ENCODE measurements at places on chromosomes 2 and 18. TPM values are rescaled to one million over a fixed set of nuclear protein-coding genes. Genes with fewer than 3 reads are reported as not detected.
A peak's percentile ranks its signal among the peaks of the same experiment; 100 is the strongest.

GRCh38 chr2:216535454-216535995, 36.9 kb downstream of the RPL37A start:
- DNase-seq = no peak

DNA sequence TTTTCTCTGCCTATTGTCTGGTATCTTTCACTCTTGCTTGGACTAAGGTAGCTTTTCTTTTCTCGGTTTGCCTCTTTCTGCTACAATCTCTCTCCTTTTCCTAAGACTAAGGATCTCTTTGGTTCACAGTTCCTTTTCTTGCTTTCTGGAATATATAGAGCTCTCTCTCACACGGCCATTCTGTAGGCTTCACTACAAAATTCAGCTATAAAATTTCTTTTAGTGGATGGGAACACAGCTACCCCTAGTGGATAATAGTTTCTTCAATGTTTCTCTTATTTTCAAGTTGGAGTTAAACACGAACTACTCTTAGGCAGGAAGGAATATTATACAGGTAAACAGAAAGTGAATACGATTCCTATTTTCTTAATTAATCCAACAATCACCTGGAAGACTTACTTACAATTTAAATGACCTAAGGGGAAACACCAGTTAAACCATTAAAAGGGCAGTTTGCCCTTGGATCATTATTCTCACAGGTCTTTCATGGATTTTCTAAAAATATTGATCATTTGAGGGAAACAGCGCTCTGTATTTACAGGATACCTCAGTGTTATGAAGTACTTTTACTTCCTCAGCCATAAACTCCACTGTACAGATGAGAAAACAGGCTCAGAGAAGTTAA, 140.5 kb downstream of the LRP2 start:
- DNase-seq = no peak

- no peak for DNase-seq
Measured at GRCh38 chr2:241654551-241654950, 17.1 kb downstream of the ATG4B start.

DNA sequence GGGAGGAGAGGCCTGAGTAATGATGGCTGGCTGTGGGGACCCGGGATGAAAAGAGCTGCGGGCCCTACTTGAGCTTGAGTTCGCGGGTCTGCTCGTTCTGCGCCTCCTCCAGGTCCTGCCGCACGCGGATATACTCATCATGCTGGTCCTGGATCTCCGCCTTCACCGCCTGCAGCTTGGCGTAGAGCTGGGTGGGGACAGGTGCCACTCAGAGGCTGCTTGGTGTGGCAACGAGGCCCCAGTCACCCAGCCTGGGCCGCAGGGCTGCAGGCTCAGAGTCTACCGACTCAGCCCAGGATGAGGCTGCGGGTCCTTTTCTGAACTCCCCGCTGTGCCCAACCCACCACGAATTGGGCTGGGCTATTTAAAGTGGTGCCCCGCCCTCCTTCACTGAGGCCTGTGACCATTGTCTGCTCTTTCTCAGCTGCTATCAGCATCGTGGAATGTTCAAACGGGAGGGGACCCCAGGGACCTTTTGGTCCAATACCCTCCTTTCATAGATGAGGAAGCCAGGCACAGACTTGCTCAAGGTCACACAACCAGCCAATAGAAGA, 28.0 kb downstream of the KIF3C start:
- peak; percentile 58 for DNase-seq

DNA sequence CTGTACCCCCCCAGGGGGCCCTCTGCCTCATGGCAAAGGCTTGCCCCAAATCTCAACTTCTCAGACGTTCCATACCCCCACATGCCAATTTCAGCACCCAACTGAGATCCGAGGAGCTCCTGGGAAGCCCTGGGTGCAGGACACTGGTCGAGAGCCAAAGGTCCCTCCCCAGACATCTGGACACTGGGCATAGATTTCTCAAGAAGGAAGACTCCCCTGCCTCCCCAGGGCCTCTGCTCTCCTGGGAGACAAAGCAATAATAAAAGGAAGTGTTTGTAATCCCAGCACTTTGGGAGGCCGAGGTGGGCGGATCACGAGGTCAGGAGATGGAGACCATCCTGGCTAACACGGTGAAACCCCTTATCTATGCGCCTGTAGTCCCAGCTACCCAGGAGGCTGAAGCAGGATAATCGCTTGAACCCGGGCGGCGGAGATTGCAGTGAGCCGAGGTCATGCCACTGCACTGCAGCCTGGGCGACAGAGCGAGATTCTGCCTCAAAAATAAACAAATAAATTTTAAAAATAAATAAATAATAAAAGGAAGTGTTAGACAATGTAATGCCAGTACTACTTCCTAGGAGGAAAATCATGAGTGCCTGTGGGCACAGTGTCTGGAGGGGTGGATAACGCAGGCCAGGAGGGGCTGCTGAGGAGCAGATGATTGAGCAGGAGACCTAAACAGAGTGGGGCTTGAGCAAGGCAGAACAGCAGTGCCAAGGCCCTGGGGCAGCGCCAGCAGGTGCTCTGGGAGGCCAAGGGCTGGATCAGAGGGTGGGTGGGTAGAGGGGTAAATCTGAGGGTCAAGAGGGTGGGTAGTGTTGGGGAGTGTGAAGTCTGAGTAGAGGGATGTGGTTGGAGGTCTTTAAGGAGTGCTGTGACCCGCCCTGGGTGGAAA, 4.0 kb downstream of the ALPP start:
- no peak for DNase-seq

- no peak for DNase-seq
Measured at GRCh38 chr2:229586012-229586411, 128.3 kb downstream of the DNER start.

DNA sequence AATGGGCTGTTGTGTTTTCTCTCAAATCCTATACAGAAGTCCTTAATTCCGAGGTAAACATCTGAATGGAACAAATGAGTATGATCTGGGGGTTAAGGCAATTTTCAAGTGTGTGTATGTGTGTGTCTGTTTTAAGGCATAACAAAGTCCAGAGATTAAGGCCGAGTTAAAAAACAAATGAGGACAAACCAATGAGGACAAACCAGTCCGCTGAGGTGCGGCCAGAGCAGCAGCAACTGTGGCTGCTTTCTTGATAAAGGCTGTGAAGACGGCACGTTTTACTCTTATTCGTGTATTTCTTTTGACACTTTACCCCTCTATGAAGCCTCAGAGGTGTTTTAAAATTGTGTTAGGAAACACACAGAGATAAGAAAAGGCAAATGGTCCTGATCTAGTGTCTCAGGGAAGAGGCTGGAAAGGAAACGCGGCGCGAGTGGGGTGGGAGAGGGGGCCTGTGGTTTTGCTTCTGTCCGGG, 495 bp upstream of the GULP1 start:
- no peak for DNase-seq

DNA sequence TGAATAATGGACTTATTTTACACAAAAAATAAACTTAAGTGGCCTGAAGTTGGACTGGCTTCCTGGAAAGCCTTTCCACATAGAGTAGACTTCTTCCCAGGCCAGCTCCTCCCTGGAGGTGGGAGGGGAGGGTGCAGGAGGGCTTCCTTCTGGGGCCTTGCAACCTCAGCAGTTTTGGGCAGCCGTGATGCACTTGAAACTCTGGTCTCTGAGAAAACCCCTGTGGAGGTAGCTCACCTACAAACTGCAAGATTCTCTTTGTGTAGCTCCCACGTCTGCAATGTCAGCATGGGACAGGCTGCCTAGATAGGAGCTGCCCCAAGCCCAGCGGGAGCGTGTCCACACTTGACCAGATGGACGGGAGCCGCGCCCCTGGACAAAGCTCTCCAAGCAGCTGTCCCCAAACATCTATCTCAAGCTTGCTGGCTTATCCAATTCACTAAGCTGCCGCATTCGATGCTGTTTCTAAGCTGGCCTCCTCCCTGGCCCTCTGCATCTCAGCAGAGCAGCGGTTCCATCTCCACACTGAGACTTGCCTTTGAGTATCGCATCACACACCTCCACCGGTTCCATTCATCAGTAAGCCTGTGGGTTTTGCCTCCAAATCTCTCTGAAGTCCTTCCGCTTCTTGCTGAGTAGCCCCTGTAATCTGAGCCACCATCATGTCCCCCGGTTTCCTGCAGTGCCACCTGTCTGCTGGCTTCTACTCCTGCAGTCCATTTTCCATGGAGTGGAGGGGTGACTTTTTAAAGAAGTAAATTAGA, 1.6 kb upstream of the LPIN1 start:
- DNase-seq = peak; percentile 81

DNA sequence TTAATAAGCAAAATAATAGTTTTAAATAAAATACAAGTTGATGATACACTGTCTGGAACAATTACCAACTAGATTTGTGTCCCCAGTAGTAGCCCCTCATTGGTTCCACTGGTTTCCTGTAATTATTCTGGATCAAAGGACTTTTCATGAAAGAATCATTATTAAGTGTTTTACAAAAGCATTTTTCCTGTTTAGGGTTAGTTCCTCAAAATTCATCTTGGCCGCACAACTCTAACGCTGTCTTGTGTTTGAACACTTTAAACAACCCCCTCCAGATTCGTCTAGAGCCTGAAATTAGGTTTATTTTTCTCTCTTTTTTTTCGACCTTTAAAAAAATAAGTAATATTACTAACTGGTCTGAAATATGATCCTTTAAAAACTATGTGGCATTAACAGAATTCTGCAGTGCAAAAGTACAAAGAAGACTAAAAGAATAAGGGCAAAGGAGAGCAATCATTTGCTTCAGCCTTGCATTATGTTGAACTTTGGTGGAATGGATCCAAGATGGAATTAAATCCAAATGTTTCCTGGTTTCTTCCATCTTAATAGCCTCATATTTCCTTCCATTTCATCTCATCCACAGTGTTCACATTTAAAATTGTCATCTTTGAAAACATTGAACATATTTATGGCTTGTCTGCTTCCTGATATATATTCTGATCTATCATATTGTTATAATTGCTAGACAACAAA, 678.4 kb downstream of the IRS1 start:
- no peak for DNase-seq

DNA sequence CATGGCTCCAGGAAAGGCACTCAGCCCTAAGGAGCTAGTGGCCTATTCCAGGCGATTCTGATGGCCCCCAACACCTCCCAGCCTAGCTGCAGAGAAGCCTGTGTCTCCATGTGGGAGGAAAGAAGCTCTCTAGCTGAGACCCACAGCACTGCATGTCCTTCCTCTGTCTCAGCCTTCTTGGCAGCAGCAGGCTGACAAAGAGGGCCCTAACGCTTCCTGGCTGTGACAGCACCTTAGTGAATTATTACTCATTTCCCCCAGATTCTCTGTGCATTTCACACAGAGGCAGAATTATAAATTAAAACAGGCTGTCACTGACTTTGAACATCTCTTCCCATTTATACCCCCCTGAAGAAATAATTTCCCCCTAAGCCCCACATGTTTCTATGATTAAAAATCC, 206.8 kb downstream of the CLIP4 start:
- no peak for DNase-seq

- peak; percentile 36 for DNase-seq
Measured at GRCh38 chr2:232891621-232892071, 21.6 kb downstream of the SNORC start.

DNA sequence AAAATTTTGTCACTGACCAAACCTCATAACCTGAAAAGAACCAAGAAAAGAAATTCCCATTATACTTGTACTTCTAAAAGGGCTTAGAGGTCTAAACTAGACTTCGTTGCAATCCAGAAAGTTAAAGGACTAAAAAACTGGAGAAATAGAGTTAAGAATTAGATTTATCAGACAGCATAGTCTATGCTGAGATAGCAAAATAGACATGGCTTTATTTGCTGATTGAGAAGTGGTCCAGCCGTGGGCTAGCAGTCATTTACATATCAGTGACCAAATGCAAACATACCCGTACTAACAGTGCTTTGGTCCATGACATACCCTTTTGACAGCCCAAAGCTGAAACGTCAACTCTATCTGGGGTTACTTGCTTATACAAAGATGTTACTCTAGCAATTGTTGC, 223.5 kb downstream of the AGPS start:
- DNase-seq = no peak

- no peak for DNase-seq
Measured at GRCh38 chr2:76958749-76959148, 563.4 kb downstream of the LRRTM4 start.

GRCh38 chr2:145653553-145653952, 1133.6 kb upstream of the ZEB2 start:
- DNase-seq = no peak

DNA sequence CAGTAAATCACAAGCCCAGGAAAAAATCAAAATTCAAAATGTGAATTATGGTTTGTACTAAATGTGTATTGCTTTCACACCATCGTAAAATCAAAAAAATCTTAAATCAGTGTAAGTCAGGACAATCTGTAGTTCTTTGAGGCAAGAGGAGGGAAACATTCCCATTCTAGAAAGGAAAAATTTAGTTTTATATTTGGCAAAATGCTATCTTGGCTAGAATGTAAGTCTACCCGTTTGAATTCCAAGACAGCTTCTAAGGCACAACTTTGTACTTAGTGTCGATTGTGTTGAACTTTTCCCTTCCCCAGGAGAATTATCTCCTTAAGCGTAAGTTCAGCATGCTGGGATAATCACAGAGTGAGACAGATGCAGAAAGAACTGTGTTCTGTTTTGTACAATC, 638.2 kb upstream of the LRRTM1 start:
- DNase-seq = no peak

Gene AP1S3
- total RNA-seq = 16.0 TPM

Gene ERBB4
- total RNA-seq = 0.59 TPM

Gene ARHGAP15
- total RNA-seq = 142 TPM

Gene RAB1A
- 100 TPM for total RNA-seq

Gene KLHL41
- 0.43 TPM for total RNA-seq

Gene FBXO48
- 1.7 TPM for total RNA-seq

Gene REEP1
- 7.6 TPM for total RNA-seq

Gene FSHR
- total RNA-seq = not detected
